Renal pelvis (tissue), 12 donors: ENCODE measurements at places on chromosomes 1 and 21. TPM values are rescaled to one million over a fixed set of nuclear protein-coding genes. Genes with fewer than 3 reads are reported as not detected.

Gene AADACL4
- 2.5 TPM for polyA plus RNA-seq

GRCh38 chr1:5141750-5142149 lies 487.3 kb downstream of the AJAP1 start:
- DNase-seq: no peak

Gene ARHGEF19
- polyA plus RNA-seq: 22.8 TPM

Gene C1QC
- polyA plus RNA-seq: 20.1 TPM

Gene KRTAP13-2
- polyA plus RNA-seq: not detected

Gene EDARADD
- polyA plus RNA-seq: 7.5 TPM

DNA sequence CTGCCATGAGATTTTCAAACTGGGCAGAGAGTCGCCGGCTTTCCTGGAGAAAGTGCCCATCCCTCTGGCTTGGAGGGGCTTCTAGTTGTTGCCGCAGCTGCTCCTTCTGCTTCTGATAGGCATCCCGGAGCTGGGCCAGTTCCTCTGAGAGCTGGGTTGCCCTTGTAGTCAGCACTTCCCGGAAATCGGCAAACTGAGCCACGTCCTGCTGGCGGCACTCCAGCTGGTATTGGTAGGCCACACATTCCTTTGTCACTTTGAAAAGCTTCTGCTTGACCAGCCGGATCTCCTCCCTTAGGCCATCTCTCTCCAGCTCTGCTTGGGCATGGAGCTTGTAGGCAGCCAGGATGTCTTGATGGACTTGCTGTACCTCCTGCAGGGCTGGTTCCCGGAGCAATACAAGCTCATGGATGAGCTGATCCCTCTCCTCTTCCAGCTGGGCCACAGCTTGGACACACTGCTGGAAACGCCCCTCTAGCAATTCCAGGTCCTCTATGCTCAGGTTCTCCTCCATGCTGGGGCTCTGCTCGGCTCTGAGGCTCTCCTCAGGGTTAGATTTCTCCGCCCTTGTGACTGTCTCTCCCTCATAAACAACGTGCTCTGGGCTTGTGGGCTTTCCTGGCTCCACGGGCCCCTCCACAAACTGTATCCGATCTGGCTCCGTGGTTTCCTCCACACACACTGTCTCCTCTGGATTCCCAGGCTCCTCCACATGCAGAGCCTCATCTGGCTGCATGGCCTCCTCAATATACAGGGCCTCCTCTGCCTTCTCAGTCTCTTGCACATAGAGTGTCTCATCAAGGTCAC lies 7.3 kb downstream of the SYNC start:
- no peak for DNase-seq

DNA sequence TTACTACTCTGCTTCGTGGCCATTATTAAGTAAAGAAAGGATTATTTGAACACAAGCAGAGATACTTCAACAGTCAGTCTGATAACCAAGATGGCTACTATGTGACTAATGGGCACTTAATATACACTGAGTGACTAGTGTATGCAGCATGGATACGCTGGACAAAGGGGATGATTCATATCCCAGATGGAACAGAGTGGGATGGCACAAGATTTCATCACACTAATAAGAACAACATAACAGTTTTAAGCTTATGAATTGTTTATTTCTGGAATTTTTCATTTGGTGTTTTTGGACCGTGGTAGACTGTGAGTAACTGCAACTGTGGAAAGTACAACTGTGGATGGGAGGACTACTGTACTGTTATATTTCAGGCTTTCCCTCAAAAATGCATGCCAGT lies 9.4 kb downstream of the ZCCHC17 start:
- DNase-seq: no peak

GRCh38 chr1:170765279-170765678 lies 101.3 kb downstream of the PRRX1 start:
- no peak for DNase-seq

DNA sequence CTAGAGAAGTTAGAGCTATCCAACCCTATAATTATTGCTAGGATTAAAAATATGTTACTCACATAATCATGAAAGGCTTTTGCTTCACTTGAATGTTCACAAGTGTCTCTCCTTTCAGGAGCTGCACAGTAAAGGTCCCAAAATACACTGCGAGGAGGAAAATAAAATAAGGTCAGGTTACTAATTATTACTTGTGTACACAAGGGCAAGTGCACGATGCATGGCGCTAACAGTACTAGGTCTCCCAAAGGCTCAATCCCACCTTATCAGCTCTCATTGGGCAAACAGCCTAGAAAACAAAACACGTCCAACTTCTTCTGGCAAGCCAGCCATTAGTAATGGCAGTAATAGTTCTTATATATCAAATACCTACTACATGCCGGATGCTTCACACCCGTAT lies 4.4 kb downstream of the SSBP3 start:
- DNase-seq: no peak

DNA sequence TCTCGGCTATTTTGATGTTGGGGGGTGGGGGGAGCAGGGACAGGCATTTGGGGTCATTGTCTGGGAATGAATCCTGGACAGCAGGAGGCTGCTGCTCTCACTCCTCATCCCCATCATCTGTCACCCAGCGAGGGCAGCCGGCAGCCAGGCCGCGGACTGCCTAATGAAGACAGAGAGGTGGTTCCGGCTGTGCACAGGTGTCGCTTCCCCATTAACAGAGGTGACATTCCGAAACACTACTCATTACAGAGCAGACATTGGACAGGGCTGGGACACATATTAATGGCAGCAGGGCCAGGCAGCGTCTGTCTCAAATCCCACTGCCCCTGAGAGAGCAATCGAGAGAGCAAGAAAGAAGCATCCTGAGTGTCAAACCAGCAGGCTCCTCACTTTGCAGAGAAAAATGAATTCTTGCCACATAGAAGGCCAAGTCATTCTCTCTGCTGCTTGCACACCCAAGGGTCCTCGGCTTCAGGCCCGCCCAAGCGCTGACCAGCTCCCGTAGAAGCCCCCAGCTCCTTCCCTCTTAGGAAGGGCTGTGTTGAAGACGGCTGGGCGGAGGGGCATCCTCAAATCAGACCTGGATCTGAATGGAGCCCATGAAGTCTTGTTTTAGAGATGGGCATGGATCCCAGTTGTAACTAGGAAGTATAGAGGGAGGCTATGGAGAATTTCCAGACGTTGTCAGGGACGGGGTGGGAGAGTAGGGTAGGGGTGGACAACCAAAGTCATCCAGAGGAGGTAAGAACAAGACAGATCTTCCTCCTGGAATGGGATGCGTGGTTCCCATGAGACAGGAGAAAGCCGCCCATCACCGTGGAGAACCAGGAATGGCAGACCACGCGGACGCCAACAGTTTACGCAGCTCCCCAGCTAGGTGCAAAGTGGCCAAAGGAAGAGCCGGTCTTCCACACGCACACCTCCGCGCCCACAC lies 8.2 kb upstream of the LEMD1 start:
- no peak for DNase-seq

- DNase-seq: no peak
Measured at GRCh38 chr21:35366394-35367080, 317.4 kb upstream of the RUNX1 start.

DNA sequence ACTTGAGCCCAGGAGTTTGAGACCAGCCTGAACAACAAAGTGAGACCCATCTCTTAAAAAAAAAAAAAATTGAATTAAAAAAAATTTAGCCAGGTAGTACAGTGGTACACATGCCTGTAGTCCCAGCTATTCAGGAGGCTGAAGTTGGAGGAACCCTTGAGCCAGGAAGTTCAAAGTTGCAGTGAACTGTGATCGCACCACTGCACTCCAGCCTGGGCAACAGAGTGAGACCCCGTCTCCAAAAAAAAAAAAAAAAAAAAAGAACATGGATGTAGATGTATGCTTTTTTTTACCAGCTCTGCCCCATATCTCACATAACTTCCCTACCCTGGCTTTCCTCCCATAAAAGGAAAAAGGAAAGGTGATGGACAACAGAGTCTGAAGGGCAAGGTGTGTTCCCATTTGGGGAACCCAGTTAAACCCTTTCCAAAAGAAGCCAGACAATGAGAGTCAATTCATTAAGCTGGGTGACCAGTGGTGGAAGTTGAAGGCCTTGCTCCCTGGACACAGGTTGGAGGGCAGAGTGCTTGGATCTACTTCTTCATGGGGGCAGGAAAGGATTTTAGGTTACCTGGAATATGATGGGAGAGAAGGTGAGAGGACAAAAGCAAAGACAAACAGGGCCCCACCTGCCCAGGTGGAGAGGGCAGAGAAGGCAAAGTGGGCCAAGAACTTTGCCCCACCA lies 2.9 kb downstream of the KRTCAP2 start:
- DNase-seq: no peak

Gene CAMK1G
- polyA plus RNA-seq: 4.7 TPM
